ENCODE measurements at places on chromosomes 12 and 14.

DNA sequence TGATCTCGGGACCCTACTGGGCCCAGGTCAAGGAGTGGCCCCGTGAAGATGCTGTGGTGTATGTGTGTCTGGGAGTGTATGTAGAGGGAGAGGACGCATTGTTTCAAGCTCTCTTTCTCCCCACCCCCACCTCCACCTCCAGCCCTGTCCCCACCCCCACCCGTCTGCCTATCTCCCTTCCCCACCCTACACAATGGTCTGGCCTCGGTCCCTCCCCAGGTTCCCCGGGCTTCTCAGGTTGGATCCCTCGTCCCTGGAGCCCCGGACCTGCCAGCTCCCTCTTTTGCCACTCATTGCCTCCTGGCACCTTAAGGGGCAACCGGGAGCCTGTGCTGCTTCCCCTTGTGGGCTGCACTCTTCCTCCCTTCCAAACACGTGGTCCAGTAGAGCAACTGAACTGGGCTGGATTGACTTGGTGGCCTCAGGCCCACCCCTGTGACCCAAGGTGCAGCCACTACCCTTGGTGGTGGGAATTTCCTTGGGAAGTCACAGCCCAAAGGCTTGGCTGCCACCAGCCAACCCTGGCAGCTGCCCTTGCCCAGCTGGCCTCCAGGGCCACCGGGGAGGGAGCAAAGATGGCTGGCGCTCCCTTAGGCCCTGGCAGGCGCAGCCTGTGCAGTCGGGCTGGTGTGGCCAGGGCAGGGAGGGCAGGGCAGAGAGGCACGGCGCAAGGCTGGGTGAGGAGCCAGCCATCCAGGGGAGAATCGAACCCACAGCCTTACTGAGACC lies 628 bp downstream of the VRTN start:
- DNase-seq: no peak

DNA sequence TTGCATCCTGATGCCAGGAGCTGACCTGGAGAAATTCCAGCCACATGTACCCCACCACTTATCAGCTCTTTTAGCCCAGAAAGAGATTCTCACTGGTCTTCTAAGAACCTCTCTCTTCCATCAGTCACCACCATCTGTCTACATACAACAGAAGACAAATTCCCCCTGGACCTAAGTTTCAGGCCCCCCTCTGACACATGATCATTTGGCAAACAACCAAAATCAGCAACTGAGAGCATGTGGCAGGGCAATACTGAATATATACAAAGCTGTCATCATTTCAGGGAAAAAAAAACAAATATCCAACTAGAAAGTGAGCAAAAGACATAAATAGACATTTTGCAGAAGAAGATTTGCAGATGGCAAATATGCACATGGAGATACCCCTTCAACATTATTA lies 180.2 kb downstream of the FOXN3 start:
- no peak for DNase-seq

GRCh38 chr12:65296508-65297265 lies 18.2 kb downstream of the MSRB3 start:
- no peak for DNase-seq

GRCh38 chr14:52327374-52328226 lies 13.5 kb downstream of the PTGER2 start:
- no peak for DNase-seq

DNA sequence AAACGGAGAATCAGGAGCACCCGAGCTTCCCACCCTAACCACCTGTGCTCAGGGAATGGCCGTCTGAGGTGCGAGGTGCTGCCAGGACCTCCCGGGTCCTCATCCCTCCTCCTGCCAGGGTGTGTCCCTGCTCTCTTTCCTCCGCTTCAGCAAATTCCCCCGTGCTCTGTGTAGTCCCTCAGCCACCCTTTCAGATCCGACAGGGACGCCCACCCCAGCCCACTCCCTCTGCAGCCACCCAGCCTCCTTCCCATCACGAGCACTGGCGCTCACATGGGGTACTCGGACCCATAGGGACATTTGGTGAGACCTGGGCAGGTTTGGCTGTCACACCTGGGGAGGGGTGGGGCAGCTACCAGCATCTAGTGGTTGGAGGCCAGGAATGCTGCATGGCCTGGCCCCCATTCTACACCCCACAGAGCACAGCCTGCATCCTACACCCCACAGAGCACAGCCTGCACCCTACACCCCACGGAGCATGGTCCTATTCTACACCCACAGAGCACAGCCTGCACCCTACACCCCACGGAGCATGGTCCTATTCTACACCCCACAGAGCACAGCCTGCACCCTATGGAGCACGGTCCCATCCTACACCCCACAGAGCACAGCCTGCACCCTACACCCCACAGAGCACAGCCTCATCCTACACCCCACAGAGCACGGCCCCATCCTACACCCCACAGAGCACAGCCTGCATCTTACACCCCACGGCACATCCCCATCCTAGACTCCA lies 12.7 kb downstream of the GALNT9 start:
- DNase-seq: no peak
